ENCODE measurements at places on chromosomes 13 and 19. TPM values are rescaled to one million over a fixed set of nuclear protein-coding genes. Genes with fewer than 3 reads are reported as not detected.

Gene PCDH20
- not detected for total RNA-seq

Gene MCF2L
- total RNA-seq = 12.4 TPM

Gene LCP1
- total RNA-seq = 13.5 TPM

DNA sequence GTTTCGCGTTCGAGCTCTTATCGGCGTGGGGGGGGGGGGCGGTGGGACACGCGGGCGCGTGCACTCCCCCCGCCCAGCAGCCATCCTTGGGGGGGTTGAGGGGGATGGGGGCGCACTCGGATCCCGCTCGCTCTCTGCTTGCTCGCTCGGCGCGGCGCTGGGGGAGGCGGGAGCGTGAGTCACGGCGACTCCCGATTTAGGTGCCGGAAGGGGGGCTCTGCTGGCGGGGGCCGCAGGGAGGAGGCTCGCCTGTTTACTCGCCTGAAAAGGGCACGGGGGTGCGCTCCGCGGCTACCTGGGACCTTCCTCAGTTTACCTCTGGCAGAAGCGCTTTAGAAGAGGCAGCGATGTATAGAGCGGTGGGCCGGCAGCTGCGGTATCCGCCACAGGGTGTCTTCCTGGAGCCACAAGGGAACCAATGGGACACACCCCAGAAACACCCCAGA, 1.1 kb upstream of the PDE4A start:
- DNase-seq = no peak

DNA sequence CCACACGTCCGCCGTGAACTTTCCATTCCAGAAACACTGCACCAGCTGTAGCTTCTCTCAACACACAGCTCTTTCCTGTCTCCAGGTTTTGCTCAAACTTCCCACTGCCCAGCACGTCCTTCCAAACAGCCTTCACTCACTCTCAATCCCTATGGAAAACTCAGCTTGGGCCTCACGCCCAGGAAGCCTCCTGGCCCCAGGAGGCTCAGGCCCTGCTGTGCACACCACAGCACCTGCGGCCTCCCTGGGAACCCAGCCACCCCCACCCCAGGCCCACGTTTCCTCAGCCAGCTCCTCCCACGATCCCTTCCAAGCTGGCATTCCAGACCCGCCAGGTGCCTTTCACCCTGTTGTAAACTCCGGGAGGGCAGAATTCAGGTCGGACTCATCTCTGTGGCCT, 35.2 kb downstream of the C13orf46 start:
- DNase-seq = no peak

DNA sequence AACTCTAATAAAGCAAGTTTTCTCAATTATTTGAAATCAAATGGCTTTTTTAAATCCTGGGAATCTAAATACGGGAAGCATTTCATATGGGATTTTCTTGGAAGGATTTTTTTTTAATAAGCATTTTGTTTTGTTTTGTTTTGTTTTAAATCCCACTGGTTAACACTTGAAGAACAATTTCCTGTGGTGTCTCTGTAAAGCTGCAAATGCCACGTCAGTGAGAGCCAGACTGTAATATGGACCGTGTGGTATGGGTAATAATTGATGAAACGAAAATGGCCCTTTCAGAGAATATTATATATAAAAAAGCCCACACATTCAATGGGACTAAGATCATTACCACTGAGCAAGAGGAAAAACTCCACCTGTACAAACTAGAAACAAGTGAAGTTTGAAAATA, 33.9 kb upstream of the MIR17HG start:
- DNase-seq = no peak

DNA sequence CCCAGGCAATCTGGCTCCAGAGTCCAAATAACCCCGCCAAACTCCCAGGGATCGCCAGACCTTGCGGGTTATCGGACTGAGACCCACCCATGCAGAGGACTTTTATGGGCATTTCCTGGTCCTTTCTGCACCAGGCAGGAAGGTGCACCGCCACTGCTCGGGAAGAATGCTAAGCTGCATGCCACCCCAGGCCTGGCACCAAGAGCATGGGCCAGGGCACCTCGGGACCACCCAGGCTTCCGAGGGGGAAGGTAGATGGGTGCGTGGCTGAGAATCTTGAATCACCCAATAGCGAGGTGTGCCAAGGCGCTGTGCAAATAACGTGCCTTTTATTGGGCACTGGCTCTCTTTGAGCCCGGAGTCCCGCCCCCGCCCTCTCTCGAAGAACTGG, 422 bp upstream of the ZNF575 start:
- no peak for DNase-seq
